Natural killer cell treated with Interleukin-12 subunit alpha and Interleukin-12 subunit beta and Interleukin-15 and Interleukin-18, amount 100 ng/mL, for 72 hours (primary cell): ENCODE measurements at places on chromosomes 7 and 10. TPM values are rescaled to one million over a fixed set of nuclear protein-coding genes. Genes with fewer than 3 reads are reported as not detected.

WEE2 gene
- not detected for total RNA-seq

ZPBP gene
- total RNA-seq = not detected

SLC39A12 gene
- total RNA-seq = not detected

IDI2 gene
- total RNA-seq = not detected

DNA sequence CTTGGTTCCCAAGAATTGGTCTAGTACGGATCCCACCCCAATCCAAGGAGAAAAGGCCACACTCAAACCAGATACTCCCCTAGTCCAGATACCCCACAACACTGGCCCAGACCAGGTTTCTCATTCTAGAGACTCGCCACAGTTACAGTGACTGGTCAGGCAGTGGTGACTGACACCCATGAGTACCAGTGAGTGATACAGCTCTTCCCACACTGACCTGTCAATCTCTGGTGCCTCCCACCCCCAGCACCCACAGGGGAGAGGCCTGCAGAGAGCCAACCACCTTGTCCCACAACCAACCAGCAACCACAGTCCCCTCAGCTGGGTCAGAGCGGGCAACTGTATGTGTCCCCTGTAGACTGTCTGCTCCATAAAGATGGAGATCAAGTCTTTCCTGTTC is 152.8 kb downstream of the NEURL1 start:
- DNase-seq = no peak
